ENCODE measurements at places on chromosomes 16 and 17.

GRCh38 chr17:6936370-6937028, 59.4 kb upstream of the ALOX12 start:
- no peak for DNase-seq

DNA sequence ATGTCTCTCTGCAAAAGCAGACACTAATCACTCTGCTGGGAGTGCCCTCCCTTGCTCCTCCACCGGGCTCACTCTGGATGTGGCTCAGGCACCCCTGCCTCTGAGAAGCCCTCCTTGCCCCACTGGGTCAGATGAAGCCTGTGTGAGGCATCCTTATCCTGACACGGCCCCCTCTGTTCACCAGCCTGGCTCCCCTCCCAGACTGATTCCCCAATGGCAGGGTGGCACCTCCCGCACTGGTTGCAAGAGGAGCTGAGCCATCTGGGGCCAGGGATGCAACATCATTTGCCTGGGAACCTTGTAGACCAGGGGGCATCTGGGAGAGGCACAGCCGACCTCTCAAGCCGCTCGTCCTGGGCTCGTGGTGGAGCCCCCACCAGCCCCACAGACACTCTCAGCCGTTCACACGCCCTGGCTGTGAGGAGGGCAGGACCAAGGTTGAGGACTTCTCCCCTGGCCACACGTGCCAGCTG, 6.7 kb downstream of the SMTNL2 start:
- DNase-seq = no peak

- no peak for DNase-seq
These were observed 14.9 kb downstream of the RBFOX3 start for GRCh38 chr17:79595921-79596320.

DNA sequence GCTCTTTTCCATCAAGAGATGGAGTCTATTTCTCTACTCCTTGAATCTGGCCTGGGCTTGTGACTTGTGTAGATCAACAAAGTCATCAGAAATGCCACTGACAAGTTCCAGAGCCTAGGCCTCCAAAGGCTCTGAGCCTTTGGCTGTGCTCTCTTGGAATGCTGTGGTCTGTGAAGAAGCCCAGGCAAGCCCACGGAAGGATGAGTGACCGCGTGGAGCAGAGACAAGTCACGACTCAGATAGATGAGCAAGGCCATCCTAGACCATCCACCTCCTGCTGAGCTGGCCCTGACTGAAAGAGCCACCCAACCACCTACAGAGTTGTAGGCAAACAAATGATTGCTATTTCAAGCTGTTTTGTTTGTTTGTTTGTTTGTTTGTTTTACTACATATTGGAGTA, 11.6 kb upstream of the ICAM2 start:
- DNase-seq = no peak

- no peak for DNase-seq
These were observed 93.7 kb downstream of the CHD9NB start for GRCh38 chr16:52958951-52959350.

DNA sequence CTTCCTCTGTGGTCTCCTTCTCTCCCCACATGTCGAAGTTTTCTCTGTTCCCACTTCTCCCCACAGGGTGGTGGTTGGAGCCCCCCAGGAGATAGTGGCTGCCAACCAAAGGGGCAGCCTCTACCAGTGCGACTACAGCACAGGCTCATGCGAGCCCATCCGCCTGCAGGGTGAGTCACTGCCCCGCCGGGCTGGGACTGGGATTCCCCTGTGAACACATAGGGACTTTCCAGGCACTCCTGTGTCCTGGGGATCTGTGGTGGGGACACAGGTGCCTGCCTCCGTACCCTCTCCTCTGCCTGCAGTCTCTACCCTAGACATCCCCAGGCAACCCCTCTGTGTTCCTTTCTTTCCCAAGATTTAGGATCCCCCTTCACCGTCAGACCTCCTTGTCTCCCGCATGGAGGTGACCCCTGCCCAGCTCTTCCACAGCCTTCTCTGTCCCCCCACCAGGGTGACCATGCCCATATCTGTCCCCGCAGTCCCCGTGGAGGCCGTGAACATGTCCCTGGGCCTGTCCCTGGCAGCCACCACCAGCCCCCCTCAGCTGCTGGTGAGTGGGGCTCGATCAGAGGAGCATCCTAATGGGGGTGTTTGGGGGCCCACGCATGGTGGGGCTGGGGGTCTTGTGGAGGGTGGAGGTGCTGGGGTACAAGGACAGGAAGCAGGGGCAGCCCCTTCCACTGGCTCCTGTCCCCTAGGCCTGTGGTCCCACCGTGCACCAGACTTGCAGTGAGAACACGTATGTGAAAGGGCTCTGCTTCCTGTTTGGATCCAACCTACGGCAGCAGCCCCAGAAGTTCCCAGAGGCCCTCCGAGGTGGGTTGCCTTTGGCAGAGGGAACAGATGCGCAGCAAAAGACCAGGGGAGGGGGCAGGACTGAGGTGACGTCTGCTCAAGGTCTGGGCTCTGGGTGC, 5.8 kb downstream of the ITGAM start:
- DNase-seq = peak; percentile 77

GRCh38 chr16:76573281-76573680, 296.1 kb downstream of the CNTNAP4 start:
- no peak for DNase-seq

GRCh38 chr17:8941520-8941919, 24.0 kb downstream of the PIK3R5 start:
- no peak for DNase-seq
